ENCODE measurements at places on chromosomes 2 and 18. TPM values are rescaled to one million over a fixed set of nuclear protein-coding genes. Genes with fewer than 3 reads are reported as not detected.
A peak's percentile ranks its signal among the peaks of the same experiment; 100 is the strongest.

GRCh38 chr18:3651266-3651665, 201.3 kb downstream of the TGIF1 start:
- DNase-seq, result peak; percentile 26

- peak; percentile 72 for DNase-seq
Measured at GRCh38 chr2:111667542-111668273, 216.3 kb downstream of the ANAPC1 start.

Gene UGT1A9
- 0.07 TPM for total RNA-seq

GRCh38 chr2:99682275-99683060, 192.7 kb upstream of the REV1 start:
- peak; percentile 61 for DNase-seq

GRCh38 chr2:182379241-182379640, 47.6 kb downstream of the PDE1A start:
- peak; percentile 8 for DNase-seq

DNA sequence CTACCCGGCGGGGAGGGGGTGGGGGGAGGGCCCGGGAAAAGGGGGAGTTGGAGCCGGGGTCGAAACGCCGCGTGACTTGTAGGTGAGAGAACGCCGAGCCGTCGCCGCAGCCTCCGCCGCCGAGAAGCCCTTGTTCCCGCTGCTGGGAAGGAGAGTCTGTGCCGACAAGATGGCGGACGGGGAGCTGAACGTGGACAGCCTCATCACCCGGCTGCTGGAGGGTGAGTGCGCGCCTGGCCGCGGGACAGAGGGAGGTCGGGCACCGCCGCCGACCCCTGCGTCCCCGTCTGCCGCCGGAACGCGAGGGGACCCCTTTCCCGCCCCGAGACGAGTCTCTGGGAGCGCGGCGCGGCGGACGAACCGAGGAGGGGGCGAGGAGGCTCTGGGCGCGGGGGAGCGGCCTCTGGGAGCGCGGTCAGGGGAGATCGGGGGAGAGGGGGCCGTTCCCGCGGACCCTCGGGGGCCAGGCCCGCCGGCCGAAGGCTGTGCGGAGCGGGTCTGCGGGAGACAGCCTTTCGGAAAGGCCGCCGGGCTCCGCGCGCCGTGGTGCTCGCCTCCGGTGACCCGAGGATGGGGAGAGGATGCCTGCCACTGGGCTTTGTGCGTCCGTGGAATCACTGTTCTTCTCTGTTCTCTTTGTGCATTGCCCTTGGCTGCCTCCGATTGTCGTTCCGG, 463 bp downstream of the PPP1CB start:
- DNase-seq, result peak; percentile 23

Gene ANKRD62
- not detected for total RNA-seq

Gene ZNF892
- 2.7 TPM for total RNA-seq

- DNase-seq, result peak; percentile 18
Measured at GRCh38 chr2:122960759-122961641, 1064.1 kb upstream of the CNTNAP5 start.

Gene SMAD4
- total RNA-seq, result 110 TPM

DNA sequence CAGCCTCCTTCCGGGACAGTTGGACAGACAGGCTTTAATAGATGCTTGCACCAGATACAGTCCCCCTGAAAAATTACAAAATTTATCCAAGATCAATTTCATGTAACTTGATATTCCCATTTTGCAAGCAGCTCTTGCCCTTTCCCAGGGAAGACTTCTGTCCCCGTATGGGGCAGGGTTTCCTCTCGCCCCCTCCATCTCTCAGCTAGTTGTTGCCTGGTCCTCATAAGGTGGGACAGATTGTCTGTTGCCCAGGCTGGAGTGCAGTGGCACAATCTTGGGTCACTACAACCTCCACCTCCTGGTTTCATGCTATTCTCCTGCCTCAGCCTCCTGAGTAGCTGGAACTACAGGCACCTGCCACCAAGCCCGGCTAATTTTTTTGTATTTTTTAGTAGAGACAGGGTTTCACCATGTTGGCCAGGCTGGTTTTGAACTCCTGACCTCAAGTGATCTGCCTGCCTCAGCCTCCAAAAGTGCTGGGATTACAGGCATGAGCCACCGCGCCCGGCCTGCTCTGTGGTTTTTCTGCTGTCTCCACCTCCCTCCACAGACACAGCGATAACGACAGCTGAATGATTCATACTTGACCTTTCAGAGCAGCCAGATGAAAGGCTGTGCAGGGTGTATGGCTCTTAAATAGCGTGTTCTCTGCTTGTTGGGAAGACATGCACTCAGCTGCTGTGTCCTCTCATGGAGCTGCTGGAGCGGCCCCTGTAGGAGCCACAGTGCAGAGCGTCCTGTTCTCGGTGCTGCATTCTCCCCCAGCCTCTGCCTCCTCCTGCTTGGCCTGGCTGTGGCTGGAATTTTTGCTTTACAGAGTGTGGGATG, 61.4 kb downstream of the TTC39C start:
- peak; percentile 99 for DNase-seq
